Hepatocyte (in vitro differentiated cells): ENCODE measurements at places on chromosomes 12 and 14. TPM values are rescaled to one million over a fixed set of nuclear protein-coding genes. Genes with fewer than 3 reads are reported as not detected.

DYNLL1 gene
- 630 and 641 TPM in 2 replicates for polyA plus RNA-seq

SLC7A8 gene
- polyA plus RNA-seq: 85.0 and 123 TPM in 2 replicates

DLK1 gene
- 3,299 and 3,695 TPM in 2 replicates for polyA plus RNA-seq

C12orf54 gene
- polyA plus RNA-seq: 0.34 and 2.7 TPM in 2 replicates

- peaks cover 15% of the 10 kb centered on the region for H3K4me1 ChIP-seq
- no peaks in the 10 kb centered on the region for H3K27me3 ChIP-seq
- H3K36me3 ChIP-seq: no peaks in the 10 kb centered on the region
- peak within 1 kb of the TSS; percentile 92 for H3K4me3 ChIP-seq
- peak within 1 kb of the TSS; percentile 97 for H3K27ac ChIP-seq
- peak; percentile 86 for DNase-seq
Measured at GRCh38 chr14:54566410-54567223, at the start of gene SAMD4A. TSS of gene SAMD4A (plus strand) at chr14:54567128. CDS start at chr14:54567917, 789 bp downstream.

DNA sequence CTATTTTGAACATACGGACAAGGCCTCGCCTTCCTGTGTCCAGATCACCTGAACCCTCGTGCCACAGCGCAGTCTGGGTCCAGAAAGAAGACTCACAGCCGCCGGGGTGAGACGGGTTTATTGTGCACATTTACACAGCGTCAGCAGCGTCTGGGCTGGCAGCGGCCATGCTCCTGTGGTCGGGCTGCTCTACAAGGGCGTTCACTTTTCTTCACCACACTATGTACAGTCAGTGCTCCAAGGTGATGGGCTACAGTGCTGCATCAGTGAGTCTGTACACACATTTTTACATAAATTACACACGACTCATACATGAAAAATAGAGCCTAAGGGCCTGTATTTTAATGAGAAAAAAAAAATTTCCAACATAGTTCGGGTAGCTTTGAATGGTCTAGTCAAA is 18.0 kb downstream of the ZFYVE21 start:
- H3K27me3 ChIP-seq: no peaks in the 10 kb centered on the region
- no peak overlapping the region for H3K4me3 ChIP-seq
- H3K27ac ChIP-seq: peak overlapping the region; percentile 35
- DNase-seq: no peak
- no peaks in the 10 kb centered on the region for H3K36me3 ChIP-seq

GRCh38 chr12:76704693-76705092 is 59.2 kb upstream of the ZDHHC17 start:
- DNase-seq: no peak
- H3K4me1 ChIP-seq: peaks cover 3% of the 10 kb centered on the region
- no peaks in the 10 kb centered on the region for H3K27me3 ChIP-seq
- no peak overlapping the region for H3K4me3 ChIP-seq
- H3K36me3 ChIP-seq: no peaks in the 10 kb centered on the region
- H3K27ac ChIP-seq: no peak overlapping the region

GRCh38 chr14:66709291-66709690 is 201.3 kb downstream of the GPHN start:
- H3K36me3 ChIP-seq: no peaks in the 10 kb centered on the region
- DNase-seq: no peak
- no peaks in the 10 kb centered on the region for H3K27me3 ChIP-seq
- peaks cover 3% of the 10 kb centered on the region for H3K4me1 ChIP-seq

DNA sequence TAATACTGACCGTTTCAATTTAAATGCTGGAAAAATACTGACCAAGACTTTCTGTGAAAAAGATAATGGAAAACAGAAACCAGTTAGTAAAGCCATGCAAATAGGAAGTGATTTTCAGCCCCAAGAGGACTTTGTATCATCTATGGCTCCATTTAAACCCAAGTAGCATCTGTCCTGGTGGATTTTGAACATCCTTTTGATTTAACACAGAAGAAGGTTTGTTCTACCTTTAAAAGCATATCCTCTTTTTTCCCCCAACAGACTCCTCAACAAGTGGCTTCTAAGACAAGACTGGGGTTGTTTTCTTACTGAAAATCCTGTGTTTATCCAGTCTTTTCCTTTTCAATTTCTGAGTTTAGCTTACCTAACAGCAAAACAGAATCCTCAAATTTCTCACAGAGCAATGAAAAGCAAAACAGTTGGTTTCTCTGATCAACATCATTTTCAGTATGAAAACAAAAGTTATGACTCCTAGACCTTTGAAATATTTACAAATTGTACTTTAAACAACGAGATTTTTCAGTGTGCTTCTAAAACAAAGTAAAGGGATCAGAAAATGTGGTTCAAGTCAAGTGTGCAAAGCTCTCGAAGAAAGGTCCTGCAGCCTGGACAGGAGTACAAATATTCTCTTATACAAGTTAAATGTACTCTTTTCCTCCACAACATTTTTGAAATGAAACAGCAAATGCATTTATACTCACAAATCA is 2.9 kb downstream of the PHLDA1 start:
- H3K27ac ChIP-seq: peak overlapping the region; percentile 91
- DNase-seq: no peak
- H3K36me3 ChIP-seq: no peaks in the 10 kb centered on the region
- peaks cover 9% of the 10 kb centered on the region for H3K4me1 ChIP-seq

GRCh38 chr12:107223821-107224220 is 130.5 kb upstream of the CRY1 start:
- no peak overlapping the region for H3K4me3 ChIP-seq
- no peak overlapping the region for H3K27ac ChIP-seq
- DNase-seq: no peak
- no peaks in the 10 kb centered on the region for H3K36me3 ChIP-seq
- peaks cover 3% of the 10 kb centered on the region for H3K27me3 ChIP-seq

GRCh38 chr14:20556500-20557211 is 4.2 kb downstream of the RNASE9 start:
- no peak overlapping the region for H3K27ac ChIP-seq
- no peak overlapping the region for H3K4me3 ChIP-seq
- H3K4me1 ChIP-seq: no peaks in the 10 kb centered on the region
- DNase-seq: no peak
